ENCODE measurements at places on chromosomes 1 and 21.

DNA sequence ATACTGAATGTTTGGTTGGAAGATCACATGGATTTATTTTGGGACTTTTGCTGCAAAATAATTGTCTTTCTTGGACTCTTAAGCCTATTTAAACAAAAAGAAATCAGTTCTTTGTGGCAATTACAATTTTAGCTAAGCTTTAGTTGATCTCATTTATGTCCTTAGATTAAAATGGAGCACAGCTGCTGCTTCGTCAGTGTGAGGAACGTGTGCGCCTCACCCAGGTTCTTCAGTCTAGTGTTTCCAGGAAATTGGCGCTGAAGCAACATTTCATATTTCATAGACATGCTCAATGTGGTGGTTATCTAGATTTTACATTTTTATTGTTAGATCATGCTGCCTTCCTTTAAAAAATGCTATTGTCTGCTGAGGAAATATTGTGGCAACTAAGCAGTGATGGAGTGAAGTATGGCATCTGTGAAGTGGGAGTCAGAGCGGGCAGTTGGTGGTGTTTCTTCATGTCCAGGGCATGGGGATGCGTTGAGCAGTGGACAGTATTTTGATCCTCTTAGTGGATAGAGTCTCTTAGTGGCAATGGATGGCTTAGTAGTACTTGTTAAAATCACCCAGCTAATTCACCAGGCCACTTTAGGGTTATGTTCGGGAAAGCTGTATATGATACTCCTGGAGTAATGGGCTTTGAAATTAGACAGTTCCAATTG lies 5.6 kb downstream of the DDI2 start:
- DNase-seq = no peak

DNA sequence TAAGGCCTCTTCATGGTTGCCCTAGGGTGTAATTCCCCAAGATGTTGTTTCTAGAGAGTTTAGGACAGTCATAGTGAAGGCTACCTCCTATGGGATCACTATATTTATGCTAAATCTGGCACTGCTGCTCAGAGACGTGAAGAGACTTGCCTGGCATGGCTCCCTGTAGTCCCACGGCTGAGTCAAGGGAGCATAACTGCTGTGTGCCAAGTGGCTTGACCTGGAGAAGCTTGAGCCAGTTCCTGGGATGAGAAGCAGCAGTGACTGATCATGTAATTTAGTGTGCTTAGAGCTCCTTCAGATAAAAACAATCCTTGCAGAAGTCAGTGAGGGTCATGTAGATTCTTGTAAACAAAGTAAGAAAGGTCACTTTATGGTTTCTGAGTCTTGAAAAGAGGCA lies 68.9 kb upstream of the TSPAN2 start:
- no peak for DNase-seq

GRCh38 chr1:223771814-223772770 lies 59.8 kb downstream of the CAPN2 start:
- DNase-seq = no peak

- DNase-seq = no peak
Observed at GRCh38 chr1:28565726-28566125, 12.8 kb downstream of the TRNAU1AP start.

GRCh38 chr1:20063861-20064292 lies 6.1 kb upstream of the PLA2G5 start:
- no peak for DNase-seq

GRCh38 chr1:185969524-185969991 lies 235.4 kb downstream of the HMCN1 start:
- DNase-seq = no peak

- DNase-seq = no peak
Observed at GRCh38 chr1:27258598-27258997, 24.2 kb downstream of the WDTC1 start.

DNA sequence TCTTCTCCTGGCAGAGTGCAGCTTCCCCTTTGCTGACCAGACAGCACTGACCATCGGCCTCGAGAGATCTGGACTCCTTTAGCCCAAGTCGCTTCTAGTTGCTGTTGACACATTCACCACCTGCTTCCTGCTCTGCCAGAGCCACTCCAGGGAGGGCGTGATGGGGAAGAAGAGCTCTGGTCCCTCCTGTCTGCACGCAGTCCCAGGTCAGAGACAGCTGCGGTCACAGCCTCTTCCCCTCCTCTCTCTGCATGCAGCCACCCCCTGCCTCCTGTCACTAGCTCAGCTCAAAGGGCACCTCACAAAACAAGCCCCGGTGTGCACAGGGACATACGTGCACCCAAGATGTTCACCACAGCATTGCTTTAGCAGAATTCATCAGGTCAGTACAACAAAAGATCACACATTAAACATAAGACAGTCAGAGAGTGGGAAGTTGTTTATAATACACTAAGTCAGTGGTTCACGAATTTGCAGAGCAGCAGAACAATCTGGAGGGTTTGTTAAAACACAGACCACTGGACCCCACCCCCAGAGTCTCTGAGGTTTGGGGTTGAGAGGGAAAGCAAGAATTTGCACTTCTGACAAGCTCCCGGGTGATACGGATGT lies 132.9 kb downstream of the SYF2 start:
- DNase-seq = peak; percentile 53

GRCh38 chr1:107171333-107171732 lies 30.5 kb downstream of the NTNG1 start:
- DNase-seq = no peak

DNA sequence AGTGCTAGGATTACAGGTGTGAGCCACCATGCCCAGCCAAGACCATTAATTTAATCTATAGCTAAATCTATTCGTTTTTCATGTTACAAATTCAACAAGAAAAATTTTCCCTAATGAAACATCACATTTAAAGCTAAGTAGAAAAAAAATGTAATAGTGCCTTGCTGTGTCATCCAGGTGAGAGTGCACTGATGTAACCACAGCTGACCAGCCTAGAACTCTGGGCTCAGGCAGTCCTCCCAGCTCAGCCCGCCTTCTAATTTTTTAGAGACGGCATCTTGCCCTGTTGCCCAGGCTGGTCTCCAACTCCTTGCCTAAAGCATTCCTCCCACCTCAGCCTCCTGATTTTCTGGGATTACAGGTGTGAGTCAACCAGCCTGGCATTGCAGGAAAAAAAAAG lies 109.0 kb downstream of the PPIAL4G start:
- DNase-seq = no peak

DNA sequence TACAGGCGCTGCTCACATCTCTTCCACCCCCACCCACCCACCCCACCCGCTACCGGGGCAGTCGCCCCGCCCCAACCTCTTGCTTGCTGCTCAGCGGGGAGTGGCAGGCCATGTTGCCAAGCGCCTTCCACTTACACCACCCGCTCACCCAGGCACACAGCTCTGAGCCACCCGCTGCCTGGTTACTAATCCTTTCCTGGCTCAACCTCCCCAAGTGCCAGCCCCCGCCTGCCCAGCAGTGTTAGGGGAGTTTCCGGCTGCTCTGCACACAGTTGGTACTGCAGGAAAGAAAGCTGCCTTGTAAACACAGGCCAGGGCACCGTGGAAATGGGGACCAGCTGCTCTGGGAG lies 56.2 kb downstream of the LACTBL1 start:
- no peak for DNase-seq

GRCh38 chr1:41860214-41860613 lies 58.5 kb downstream of the HIVEP3 start:
- no peak for DNase-seq

DNA sequence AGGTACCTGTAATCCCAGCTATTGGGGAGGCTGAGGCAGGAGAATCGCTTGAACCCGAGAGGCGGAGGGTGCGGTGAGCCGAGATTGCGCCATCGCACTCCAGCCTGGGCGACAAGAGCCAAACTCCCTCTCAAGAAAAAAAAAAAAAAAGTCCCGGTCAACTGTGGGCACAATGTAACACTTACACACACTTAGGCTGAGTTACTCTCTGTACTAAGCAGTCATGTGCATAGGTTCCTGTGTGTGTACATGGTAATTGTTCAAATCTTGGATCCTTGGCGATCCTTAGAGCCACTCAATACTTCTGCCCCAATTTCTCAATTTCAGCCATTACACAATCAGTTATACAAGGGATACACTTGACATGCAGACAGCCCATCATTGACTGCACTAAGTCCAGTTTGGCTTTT lies 11.6 kb downstream of the SDCCAG8 start:
- no peak for DNase-seq

DNA sequence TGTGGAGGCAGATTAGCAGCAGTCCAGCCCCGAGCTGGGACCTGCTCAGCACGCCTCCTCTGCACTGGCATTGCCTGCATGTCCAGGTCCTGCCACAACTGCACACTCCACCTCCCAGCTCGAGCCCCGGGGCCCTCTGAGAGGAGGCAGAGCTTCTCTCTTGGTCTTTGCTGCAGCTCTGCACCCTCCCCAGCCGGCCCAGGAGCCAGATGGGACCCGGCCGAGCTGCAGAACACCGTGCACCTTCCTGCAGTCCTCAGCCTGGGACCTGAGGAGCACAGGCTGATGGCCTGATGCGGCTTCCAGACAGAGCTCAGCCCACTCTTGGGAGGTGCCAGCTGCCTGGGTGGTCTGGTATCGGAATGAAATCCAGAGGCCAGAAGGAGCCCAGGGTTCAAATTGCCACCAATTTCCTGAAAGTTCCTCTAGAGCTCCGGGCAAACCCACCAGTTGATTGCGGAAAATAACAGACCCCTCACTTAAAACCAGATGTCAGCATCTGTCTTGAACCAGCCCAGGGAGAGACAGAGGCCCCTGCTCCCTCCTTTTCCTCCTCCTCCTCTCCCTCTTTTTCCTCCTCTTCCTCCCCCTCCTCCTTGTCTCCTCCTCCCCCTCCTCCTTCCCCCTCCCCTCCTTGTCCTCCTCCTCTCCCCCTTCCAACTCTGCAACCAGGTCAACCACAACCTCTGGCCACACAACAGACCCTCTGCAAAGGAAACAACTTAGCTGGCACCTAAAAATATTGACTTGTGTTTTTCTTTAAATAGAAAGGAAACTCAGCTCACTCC lies 10.6 kb upstream of the SPSB1 start:
- no peak for DNase-seq

DNA sequence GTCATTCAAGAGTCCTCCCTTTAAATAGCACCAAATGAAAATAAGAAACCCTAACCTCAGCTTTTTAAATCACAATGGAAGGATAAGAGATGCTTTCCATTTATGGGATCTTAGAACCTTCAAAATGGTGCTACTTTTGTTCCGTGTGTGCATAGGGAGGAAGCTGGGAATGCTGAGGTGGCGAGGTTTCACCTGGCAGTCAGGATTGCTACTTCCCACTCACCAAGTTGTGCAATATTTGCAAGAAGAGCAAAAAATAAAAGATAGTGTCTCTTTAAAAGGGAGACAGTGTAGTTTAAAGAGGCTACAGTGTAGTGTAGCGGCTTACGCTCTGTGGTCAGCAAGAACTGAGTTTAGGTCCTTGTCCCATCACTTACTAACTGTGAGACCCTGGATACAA lies 392.4 kb upstream of the ST6GALNAC5 start:
- DNase-seq = no peak

- DNase-seq = no peak
Observed at GRCh38 chr1:207318072-207318619, 3.3 kb upstream of the CD55 start.

GRCh38 chr1:161244888-161245287 lies 6.9 kb upstream of the NR1I3 start:
- no peak for DNase-seq

GRCh38 chr1:112445596-112445995 lies 49.6 kb downstream of the CTTNBP2NL start:
- no peak for DNase-seq

- no peak for DNase-seq
Observed at GRCh38 chr1:7562729-7563605, 208.1 kb upstream of the VAMP3 start.

DNA sequence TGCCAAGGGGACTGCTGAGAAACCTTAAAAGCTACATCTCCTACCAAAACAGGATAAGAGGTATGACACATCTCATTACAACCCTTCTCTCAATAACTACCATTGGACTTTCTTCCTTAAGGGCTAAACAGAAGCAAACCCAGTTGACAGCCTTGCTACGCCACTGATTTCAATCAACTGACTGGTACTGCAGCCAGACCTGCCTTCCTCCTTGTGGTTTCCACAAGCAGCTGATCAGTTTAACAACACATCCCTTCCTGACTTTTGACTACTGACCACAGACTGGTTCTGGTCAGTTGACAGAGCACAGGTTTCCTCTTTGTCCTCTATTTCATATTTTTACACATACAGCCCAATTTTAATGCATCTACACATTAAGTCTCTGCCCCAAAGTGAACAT lies 108.8 kb downstream of the ADAMTS1 start:
- DNase-seq = no peak

GRCh38 chr1:156386949-156387869 lies 18.2 kb downstream of the RHBG start:
- DNase-seq = no peak

DNA sequence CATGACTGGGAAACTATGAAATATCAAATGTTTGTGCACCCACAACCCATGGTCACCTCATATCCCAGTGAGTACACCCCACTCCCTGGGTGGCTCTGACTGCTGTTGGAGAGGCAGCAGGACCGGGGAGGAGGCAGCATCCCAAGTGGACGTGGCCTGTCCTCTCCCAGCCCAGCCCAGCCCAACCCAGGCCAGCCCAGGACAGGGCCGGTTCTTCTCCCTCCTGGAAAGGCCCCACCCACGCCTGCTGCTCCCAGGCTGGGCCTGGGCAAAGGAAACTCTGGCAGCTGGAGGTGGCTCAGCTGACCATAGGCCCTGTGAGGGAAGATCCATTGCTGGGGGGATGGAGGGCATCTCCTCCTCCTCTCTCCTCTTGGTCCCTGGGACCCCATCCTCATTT lies 19.1 kb downstream of the MATN1 start:
- no peak for DNase-seq

DNA sequence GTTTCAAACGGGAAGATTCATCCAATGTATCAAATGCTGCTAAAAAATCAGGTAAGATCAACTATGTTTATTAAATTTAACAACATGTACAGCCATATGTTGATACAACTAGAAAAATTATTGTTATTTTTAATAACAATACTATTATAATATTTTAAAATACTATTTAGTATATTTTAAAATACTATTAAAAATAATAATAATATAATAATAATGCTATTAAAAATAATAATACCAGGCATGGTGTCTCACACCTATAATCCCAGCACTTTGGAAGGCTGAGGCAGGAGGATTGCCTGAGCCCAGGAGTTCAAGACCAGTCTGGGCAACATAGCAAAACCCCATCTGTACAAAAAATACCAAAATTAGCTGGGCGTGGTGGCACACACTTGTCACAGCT lies 54.6 kb downstream of the CATSPERE start:
- DNase-seq = no peak

DNA sequence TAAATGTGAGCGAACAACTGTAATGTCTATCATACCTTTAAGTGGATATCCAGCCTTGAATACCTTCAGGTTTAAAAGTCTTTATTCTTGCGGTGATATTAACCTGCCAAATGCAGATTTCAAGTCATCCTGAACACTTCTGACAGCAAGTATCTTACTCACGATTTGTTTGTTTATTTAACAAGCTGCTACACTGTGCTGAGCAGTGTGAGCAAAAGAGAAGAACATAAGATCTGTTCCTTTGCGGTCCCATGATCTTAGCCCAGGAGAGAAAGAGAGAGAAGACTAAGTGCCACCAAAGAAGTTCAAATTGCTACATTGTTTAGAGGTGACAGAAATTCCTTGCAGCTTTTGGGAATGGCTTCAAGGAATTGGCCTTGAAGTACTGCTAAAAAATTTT lies 9.5 kb upstream of the IL24 start:
- no peak for DNase-seq

- no peak for DNase-seq
Observed at GRCh38 chr21:15134701-15135470, 70.1 kb upstream of the NRIP1 start.

GRCh38 chr1:7886405-7886745 lies 33.5 kb upstream of the UTS2 start:
- DNase-seq = no peak
